ENCODE measurements at places on chromosomes 3 and 15. TPM values are rescaled to one million over a fixed set of nuclear protein-coding genes. Genes with fewer than 3 reads are reported as not detected.

FILIP1L gene
- total RNA-seq: 70.8 TPM

DPPA4 gene
- total RNA-seq: 0.92 TPM

TM6SF1 gene
- 38.0 TPM for total RNA-seq

PFN2 gene
- 94.9 TPM for total RNA-seq

MASP1 gene
- 4.6 TPM for total RNA-seq

CAMKV gene
- not detected for total RNA-seq

REC114 gene
- not detected for total RNA-seq

FETUB gene
- total RNA-seq: not detected

HLTF gene
- 10.5 TPM for total RNA-seq

SLC30A4 gene
- 10.6 TPM for total RNA-seq

MME gene
- total RNA-seq: 11.6 TPM

SUSD5 gene
- total RNA-seq: 2.5 TPM

MELTF gene
- 5.7 TPM for total RNA-seq

THAP10 gene
- total RNA-seq: 3.0 TPM

ERICH6 gene
- not detected for total RNA-seq

GABRR3 gene
- not detected for total RNA-seq

P2RY13 gene
- total RNA-seq: not detected

DLG1 gene
- 105 TPM for total RNA-seq

PPIB gene
- total RNA-seq: 692 TPM

TERC gene
- 69.2 TPM for total RNA-seq

TTC23 gene
- total RNA-seq: 18.8 TPM

THSD4 gene
- total RNA-seq: 110 TPM

RASGRP1 gene
- total RNA-seq: 0.10 TPM

NAA80 gene
- total RNA-seq: 14.0 TPM

CLDN16 gene
- 2.5 TPM for total RNA-seq

MESP1 gene
- 1.5 TPM for total RNA-seq

POTEB2 gene
- not detected for total RNA-seq

Data from glomerular endothelial cell (primary cell).